Activated CD4-positive, alpha-beta T cell treated with anti-CD3 and anti-CD28 coated beads for 4 hours (primary cell): ENCODE measurements at places on chromosomes 12 and 14.

GRCh38 chr12:7605900-7606465 lies 59.7 kb downstream of the APOBEC1 start:
- no peak for DNase-seq

GRCh38 chr12:94805749-94806529 lies 155.6 kb upstream of the TMCC3 start:
- DNase-seq: no peak

DNA sequence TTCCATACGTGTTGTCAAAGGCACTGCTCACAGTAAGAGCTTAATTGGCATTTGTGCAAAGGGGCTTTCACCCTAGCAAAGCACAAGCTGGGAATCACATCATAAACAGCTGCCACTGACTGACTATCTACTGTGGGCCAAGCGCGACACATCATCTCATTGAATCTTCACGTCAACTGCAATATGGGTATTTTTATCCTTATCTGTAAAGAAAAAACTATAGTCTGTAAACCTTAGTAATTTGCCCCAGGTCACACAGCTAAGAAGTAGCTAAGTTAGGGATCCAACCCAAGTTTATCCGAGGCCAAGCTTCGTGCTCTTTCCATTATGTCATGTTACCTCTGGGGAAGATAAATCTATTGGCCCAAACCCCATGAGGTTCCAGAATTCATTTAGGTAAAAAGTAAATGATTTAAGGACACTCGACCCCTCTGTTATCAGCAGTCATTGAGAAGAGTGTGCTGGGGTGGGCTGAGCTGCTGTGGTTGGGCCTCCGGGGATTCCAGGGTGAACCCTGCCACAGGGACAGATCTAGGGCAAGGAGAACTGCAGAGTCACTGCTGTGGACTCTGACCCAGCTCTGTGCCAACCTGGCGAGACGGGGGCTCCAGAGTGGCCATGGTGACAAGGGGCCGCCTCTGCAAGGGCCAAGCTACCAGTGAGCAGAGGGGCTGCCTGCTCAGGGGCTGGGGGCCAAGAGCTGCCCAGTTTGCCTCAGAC lies 27.6 kb downstream of the NCKAP5L start:
- no peak for DNase-seq

- DNase-seq: no peak
Observed at GRCh38 chr12:5051334-5051733, 7.7 kb downstream of the KCNA5 start.

- no peak for DNase-seq
Observed at GRCh38 chr12:100860611-100861010, 66.0 kb downstream of the ANO4 start.

DNA sequence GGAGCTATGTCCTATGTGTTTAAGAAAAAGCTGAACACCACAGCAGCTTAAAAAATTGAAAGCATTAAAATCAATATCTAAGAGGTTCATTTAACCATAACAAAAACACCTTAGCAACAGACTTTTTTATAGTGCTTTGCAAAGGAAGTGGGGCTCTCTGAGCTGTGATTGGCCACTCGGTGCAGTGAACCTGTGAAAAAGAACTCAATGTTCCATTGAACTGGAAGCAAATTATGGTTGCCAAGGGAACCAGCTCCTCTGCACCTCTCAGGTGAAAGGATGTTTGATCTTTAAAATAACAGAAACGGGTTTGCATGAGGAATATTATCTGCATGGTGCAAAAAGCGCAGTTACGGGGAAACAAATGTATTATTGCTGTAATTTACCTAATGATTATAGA lies 149.4 kb downstream of the SNAPC1 start:
- DNase-seq: no peak

DNA sequence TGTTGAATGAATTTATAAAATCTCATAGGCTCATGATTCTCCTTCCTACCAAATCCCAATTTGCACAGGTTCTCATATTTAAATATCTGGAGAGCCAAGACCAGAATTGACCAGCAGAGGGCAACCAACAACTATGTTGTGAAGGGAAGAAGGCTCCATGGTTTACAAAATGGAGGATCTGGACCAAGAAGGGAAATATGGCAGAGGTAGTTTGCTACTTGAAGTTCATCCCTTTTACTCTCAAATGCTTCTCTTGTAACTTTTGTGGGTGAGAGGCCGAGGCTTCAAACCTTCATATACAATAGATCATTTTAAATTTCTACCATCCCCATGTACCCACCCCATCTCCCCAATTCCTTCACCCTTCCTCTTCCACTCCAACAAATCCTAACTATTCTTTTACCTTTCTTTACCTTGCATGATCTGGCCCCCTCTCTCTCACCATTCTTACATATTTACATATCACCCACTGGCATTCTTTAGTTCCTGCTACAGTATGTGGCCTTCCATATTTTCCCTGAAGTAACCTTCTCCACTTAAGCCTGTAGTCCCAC lies 3.8 kb upstream of the SMARCC2 start:
- peak; percentile 82 for DNase-seq

DNA sequence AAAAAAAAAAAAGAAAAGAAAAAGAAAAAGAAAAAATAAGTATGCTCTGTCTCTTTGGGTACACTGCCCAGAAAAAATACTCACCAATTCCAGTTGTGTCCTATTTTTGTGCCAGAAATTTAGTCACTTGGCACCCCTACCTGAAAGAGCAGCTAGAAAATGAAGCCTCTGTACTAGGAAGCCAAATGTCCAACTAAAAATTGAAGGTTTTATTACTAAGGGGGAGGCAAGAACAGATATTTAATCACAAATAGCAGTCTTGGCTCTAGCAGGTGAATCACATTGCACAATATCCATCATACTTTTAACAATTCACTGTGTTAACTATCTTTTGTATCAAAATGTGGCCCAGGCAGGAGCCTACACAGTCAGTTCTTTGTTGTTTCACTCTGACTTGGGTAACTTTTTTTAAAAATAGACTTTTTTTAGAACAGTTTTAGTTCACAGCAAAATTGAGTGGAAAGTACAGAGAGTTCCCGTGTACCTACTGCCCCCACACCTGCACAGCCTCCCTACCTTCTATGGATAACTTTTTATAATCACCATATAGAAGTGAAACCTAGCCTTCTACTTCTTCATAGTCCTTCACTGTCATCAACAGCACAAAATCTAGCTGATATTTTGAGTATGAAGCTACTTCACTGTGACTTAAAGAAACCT lies 87.1 kb upstream of the ATF7IP start:
- DNase-seq: no peak

- DNase-seq: peak; percentile 88
Observed at GRCh38 chr12:9813821-9814798, 13.2 kb upstream of the KLRF1 start.

- DNase-seq: no peak
Observed at GRCh38 chr12:131196220-131196619, 242.5 kb downstream of the ADGRD1 start.

- DNase-seq: no peak
Observed at GRCh38 chr12:20448781-20449180, 80.4 kb downstream of the PDE3A start.

- DNase-seq: no peak
Observed at GRCh38 chr12:64696080-64696741, 63.0 kb downstream of the GNS start.

- no peak for DNase-seq
Observed at GRCh38 chr14:83529531-83529930, 1995.9 kb upstream of the SEL1L start.

GRCh38 chr12:11568155-11568761 lies 81.2 kb upstream of the ETV6 start:
- DNase-seq: no peak

GRCh38 chr12:77847060-77847541 lies 16.4 kb downstream of the NAV3 start:
- DNase-seq: no peak

DNA sequence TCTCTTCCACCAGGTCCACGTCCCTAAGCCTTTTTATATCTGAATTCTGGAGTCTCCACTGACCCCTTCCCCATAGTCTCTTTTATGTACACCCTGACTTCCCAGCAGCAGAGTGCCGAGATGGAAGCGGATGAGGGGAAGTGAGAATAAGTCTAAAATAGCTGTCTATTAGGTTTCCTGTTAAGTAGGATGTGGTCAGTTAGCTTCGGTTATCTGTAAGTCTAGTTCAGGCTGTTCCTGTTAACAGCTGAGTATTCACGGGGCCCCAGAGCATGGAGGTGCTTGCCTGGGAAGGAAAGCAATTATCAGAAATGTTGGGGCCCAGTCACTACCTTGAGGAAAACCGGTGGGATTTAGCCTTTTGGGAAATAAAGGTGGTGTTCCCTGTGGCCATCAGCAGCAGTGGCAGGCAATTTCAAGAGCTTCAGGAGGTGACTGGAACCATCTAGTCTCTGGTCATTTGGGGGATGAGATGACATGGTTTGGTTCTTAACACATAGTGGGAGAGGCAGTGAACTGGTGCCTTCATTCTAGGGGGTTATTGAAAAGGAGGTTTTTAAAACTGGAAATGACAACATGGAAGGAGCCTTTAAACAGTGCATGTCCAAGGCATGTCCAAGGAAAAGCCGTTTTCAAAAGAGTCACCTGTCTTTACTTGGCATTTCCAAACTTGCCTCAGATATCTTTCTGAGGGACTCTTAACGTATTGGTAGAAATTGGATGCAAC lies 21.8 kb downstream of the CHST11 start:
- peak; percentile 33 for DNase-seq

GRCh38 chr12:95460896-95461295 lies 13.1 kb upstream of the METAP2 start:
- no peak for DNase-seq

DNA sequence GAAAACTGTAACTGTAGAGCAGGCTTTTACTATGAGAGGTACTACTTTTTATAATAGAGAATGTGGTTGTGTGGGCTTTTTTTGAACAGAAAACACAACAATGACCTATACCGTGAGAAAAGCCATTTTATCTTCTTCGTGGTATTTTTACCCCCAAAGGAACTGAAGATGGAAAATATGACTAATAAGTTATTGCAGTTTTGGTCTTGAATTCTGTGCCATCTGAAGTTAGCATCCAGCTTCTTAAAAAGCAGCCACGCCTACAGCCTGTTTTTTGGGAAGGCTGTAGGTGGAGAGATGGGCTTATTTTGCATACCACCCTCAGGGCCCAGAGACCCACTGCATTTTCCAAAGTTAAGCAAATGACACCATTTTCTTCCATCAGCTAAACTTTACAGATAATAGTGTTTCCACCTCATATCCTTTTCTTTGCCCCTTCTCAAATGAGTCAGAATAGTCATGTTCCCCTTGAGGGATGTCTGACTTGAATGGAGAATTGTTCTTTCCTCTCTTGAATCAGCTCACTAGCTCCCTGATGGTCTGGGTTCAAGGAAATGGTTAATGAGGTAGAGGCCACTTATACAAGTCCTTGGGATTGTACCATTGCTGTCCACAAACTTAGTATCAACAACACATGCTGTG lies 53.0 kb downstream of the TBC1D30 start:
- DNase-seq: no peak

DNA sequence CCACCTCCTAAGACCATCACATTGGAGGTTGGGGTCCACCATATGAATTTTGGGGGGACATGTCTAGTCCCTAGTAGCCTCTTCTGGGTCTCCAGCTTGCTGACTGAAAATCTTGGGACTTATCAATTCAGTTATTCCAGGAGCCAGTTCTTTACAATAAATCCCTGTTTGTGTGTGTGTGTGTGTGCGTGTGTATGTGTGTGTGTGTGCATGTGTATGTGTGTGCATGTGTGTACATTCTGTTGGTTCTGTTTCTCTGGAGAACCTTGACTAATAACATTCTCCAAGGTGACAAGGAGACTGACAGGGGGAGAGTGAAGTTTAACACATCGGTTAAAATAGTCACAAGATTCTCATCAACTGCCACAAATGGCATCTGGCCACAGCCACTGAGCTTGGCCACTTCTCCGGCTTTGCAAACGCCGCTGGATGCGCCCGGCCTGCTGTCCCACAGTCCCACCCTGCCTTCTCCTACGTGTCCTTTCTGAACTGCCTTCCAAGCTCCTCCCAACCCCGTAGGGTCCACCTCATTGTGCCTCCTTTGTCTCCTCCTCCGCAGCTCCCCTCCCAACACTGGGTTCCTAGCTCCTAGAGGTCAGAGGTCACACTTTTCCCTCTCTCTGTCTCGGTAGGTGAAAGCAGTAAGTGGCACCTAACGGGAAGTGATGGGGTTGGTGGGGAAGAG lies 88.1 kb upstream of the DIO3 start:
- no peak for DNase-seq

GRCh38 chr12:110591451-110592051 lies 8.4 kb upstream of the PPTC7 start:
- DNase-seq: no peak

DNA sequence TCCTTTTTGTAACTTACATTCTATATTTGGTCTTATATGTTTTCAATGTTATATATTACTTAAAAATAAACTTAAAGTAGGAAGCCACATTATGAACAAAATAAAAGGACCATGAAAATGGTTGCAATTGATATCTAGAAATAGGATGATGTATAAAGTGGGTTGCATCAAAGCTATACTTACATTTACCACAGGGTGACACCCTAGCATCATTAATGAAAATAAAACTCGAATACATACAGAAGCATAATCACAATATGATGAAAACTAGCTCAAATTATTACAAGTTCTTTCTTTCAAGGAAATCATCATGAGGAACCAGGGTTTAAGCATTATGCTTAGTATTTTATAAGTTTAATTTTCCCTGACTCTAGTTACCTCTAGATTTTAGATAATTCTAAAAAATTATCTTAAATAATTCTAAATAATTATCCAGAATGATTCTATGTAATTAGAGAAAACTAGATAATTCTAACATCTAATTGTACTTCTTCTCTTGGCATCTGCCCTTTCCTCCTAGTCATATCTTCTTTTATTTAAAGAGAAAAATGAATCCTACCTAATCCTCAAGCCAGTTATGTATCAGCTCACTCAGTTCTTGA lies 31.2 kb downstream of the TAS2R7 start:
- no peak for DNase-seq

DNA sequence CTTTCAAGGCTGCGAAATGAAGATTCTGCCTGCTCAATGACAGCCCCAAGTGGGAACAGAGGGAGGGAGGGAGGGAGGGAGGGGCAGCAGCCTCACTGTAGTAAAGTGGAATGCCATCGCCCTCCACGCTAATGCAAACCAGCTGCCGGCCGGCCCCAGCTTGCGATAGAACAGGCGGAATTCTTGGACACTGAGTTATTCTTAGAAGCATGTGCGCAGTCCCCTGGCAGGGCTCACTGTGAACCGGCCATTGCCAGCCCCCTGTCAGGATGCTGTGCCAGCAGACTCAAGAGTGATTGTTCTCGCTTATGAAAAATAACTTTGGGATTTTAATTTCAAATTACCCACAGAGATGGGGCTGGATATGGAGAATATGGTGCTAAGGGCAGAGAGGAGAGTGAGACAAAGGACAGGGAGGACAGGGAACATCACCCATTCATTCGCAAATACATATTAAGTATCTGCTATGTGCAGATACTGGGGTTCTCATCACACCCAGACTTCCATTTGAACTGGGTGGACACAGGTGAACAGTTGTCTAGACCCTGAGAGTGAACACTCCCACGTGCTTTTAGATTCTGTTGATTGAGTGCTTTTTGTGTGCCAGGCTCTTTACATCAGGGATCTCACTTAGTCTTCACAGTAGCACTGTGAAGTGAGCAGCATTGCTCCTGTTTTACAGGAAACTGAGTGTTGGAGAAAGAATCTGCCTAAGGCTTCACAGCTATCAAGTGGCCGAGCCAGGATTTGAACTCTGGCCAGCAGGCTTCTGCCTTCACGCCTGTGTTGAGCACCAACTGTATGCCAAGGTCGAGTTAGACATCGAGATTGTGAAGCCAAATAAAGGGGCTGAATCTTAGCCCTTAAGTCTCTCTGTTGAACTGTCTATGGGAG lies 192.9 kb downstream of the C12orf75 start:
- no peak for DNase-seq
